ENCODE measurements at places on chromosomes 4 and X.

DNA sequence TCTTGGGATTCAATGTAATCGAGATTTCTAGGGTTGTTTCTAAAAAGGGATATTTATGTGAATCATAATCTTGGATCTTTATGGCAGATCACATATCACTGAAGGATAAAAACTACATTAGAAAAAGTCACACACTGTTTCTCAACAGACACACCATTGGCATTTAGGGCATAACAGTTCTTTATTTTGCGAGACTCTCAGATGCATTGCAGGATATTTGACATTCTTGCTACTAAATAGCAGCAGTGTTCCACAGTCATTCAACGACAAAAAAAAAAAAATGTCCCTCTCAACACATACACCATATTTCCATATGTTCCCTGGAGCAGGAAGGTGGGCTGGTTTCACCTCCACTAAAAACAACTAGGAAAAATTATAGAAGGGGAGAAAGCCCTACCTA is 243.4 kb upstream of the PCDH18 start:
- DNase-seq, result no peak

- DNase-seq, result no peak
These were observed 2.2 kb downstream of the SRP72 start for GRCh38 chr4:56469489-56470210.

GRCh38 chrX:154436374-154436982 is 476 bp upstream of the GDI1 start:
- no peak for DNase-seq

DNA sequence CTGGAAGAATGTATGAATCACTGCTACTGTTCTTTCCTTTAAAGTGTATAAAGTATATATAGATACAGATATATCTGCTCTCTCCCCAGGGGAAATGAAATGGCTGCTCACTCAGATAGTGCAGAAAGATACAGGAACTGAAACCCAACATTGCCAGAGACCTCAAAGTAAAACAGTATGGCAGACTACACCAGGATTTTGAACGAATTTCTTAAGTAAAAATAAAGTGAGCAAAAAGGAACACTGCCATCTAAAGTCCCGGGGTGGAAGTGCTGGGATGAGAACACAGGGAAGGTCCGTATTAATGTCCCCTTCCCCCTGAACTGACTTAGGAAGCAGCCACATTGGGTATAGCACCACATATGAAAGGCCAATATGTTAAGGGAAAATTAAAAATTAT is 93.4 kb downstream of the TMA16 start:
- no peak for DNase-seq

GRCh38 chr4:142743121-142743825 is 102.8 kb downstream of the INPP4B start:
- no peak for DNase-seq

DNA sequence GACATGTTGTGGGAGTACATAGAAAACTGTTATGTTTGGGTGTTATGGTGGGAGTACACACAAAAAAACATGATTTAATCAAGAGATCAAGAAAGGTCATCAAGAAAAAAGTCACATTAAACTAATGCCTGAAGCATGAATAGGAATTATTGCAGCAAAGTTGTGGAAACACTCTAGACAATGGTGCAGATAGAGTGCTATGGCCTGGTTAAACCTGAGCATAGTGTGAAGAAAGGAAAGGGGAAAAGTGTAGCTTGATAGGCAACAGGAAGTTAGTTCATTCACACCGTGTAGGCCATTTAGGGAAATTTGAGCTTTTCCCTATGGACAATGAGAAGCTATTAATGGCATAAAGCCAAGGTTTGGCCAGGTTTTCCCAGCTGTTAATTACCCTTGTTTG is 162.1 kb upstream of the EMCN start:
- DNase-seq, result no peak

GRCh38 chrX:40368611-40369061 is 212.1 kb upstream of the ATP6AP2 start:
- no peak for DNase-seq

DNA sequence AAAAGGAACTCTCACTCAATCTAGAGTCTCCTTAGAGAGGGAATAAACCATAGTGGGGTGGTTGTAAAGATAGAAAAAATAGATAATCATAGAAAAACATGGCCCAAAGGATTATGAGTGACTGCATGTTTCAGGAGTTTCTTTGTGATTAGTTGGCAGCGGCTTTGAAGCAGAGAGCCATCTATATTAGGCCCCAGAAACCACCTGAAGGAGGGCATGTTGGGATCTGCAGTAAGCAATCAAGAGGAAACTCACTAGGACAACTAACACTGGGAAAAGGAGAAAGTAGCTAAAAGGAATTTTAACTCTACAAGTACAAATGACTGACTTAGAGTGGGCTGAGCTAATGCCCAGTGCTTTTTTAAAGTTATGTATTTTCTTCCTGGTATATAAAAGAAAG is 269.2 kb upstream of the NRK start:
- no peak for DNase-seq

DNA sequence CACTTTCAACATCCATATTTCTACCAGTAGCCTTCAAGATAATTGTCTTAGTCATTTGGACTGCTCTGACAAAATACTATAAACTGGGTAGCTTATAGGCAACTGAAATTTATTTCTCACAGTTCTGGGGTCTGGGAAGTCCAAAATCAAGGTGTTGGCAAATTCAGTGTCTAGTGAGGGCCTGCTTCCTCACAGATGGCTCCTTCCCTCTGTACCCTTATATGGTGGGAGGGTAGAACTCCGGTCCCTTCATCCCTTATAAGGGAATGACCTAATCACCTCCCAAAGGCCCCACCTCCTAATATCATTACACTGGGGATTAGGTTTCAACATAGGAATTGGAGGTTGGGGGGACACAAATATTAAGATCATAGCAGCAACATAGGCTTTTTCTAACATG is 7.4 kb upstream of the TBC1D25 start:
- no peak for DNase-seq

DNA sequence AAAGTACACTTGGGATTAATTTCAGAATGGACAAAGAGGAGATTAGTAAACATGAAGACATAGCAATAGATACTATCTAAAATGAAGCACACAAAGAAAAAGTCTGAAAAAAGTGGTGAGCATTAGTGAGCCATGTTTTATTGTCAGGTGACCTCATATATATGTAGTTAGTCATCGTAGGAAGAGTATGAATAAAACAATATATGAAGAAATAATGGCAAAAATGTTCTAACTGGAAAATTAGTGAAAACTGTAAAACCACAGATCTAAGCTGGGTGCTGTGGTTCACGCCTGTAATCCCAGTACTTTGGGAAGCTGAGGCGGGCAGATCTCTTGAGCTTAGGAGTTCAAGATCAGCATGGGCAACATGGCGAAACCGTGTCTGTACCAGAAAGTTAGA is 67.9 kb downstream of the RBPJ start:
- DNase-seq, result no peak

DNA sequence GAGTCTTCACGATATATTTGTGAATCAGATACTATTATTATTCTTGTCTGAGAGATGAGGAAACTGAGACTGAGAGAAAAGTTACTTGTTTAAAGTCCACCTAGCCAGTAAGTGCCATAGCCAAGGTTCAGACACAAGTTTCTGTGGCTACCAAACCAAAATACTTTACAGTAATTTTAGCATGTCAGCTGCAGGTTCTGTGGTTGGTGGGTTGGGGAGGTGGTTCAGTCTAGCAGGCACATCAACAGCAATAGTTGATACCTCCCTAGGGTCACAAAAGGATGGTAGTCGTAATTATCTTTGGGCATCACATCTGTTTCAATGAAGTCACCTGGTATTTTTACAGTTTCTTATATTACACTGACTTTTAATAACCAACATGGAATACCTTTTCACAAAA is 35.6 kb upstream of the EDA2R start:
- DNase-seq, result no peak

DNA sequence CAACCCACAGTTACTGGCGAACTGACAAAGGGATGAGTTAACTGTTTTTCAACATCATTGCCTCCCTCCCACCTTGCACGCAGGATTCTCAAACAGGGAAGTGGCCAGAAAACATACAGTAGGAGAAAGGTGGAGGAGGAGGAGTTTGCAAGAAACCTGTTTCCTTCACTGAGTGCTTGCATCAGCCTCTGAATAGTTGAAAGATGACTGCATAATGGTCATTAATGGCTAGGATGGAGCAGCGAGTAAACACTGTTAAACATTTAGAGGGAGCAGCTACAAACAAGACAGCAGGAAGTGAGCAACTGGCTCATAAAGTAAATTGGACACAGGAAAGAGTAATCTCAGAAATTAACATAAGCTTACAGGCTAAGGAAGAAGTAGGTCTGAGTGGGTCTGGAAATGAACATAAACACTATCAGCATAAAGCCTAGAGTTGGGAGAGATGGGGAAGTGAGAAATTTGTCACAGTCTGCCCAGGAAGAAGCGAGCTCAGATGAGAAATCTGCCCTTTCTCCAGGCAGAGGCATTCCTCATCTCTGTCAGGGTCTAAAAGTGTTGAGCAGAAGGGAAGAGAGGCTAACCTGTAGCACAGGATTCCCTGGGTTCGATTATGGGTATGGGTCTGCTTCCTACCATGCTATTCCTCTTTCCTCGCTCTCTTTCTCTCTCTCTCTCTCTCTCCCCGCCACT is 38.6 kb downstream of the TRPC5OS start:
- no peak for DNase-seq

- DNase-seq, result no peak
These were observed 406.5 kb downstream of the RPA4 start for GRCh38 chrX:97290199-97290598.

- DNase-seq, result no peak
These were observed 252.7 kb downstream of the SPRY1 start for GRCh38 chr4:123649250-123649644.

DNA sequence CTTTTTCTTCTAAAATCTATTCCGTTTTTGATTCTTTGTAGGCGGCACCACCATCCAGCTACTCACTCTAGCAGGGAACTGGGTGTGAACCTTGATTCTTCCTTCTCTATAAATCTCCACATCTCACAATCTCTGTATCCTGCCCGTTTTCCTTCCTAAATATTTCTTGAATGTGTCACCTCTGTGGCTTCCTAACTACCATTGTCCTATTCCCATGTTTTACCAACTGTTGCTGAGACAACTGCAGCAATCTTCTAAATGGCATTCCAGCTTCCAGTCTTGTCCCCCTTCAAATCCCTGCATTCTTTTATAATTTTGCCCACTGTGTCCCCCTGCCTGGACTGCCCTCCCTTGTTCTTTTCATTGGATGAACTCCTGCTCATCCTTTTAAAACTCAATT is 641.3 kb downstream of the RPA4 start:
- no peak for DNase-seq

- DNase-seq, result no peak
These were observed 1.3 kb downstream of the PKD2 start for GRCh38 chr4:88008743-88009171.

DNA sequence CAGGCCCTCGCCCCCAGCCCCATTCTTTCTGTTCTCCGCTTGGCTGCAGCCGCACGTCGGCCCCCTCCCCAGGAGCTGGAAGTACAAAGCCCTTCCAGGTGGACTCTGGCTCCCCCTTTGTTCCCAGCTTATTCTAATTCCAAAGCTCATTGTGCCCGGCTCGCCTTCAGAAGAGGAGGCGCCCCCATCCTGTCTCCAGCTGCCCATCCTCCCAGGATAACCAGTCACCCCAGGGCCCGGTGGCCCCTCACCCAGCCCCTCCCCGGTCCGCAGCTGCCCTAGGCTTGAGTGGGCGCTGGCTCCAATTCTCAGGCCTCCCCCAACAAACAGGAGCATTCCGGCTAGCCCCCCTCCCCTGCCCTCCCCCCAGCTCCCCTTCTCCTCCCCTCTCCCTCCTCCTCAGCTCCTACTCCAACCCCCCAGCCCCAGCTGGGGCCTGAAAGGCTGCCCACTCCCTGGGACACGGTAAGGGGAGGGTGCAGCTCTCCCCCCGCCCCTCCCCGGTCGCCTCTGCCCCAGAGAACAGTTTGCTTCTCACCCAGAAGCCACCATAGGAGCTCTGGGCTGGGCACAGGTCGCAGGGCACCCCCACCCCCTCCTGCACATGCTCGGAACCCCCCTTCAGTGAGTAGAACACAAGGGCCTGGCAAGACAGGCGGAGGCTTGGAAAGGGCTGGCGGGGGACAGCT is 3.1 kb upstream of the SLC6A8 start:
- no peak for DNase-seq

DNA sequence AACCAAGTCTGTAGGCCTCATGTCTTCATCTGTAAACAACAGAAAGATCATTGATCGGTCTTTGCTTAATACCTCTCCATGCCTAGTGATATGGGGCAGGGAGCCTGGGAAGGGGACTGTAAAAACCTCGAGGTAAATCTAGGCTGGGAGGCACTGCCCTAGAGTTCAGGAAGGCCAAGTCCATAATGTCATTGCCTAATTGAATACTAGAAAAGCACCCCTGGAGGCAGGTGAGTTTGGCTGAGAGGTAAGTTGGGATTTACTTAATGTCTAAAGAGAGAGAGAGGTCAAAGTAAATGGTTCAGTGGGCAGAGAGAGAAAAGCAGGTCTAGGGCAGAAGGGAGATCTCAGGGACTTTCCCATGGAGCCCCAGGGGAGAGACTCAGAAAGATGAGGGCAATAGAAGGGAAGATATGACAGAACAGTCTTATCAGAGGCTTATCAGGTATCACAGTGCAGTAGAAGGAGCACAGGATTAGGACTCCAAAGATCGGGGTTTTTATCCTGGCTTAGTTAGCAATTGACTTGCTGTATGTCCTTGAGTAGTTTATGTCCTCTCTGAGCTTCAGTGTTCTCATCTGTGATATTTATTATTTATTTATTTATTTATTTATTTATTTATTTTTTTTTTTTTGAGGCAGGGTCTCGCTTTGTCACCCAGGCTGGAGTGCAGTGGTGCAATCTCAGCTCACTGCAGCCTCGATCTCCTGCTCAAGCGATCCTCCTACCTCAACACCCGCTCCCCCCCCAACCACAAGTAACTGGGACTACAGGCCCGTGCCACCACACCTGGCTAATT is 85.2 kb downstream of the SLC16A2 start:
- no peak for DNase-seq

DNA sequence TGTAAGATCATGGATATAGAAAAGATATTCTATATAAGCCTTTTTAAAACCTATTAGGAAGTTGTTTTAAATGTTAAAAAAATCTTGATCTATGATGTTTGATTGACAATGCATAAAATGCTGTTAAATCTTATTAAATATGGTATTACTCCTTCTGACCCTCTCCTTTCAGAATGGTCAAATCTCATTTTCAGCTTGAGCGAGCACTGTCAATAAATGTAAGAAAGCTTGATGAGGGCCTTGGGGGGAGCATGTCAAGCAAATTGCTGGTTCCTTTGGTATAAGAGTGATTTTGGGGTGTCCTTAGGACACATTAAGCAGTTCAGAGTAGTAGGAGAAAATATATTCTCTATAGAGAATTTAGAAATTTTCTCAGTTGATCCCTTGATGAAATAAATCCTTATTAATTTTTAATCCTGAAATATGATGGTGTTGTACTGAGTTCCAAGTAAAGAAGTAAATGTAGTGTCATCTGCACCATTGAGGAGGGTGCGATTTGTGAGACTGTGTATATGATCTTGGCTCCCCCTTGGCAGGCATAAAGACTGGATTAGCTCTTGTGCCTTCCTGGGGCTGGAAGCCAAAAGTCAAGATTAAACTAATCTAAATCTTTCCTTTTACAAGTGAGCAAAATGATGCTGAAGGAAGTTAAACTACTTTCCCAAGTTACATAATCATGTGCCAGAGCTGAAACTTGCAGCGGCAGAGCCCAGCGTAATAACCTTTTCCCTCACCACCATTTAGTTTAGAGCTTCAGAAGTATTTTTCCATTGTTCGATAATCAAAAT is 82.6 kb upstream of the ANK2 start:
- no peak for DNase-seq

GRCh38 chr4:189049682-189050081 is 891.0 kb upstream of the FRG1 start:
- DNase-seq, result no peak
